Stimulated activated CD8-positive, alpha-beta memory T cell treated with anti-CD3 and anti-CD28 coated beads, Interleukin-4, amount 100 ng/mL, for 4 hours (primary cell): ENCODE measurements at places on chromosomes 1 and 21.

GRCh38 chr1:34768856-34769255, 9.3 kb downstream of the GJB4 start:
- DNase-seq = no peak

- no peak for DNase-seq
These were observed 9.4 kb upstream of the THEMIS2 start for GRCh38 chr1:27862671-27863537.

DNA sequence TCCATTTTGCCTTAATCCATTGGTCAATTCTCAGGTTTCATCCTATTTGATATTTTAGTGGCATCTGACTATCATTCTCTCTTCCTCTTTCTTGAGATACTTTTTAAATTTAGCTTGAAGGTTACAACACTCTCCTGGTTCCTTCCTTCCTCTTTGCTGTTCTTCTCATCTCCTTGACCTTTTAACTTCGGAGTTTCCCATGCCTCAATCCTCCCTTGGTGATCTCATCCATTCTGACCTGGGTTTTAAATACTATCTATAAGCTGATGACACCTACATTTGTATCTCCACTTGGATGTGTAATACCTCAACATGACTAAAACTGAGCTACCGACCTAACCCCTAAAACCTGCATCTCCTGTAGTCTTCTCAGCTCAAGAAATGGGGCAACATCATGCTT, 4.8 kb upstream of the ZNF687 start:
- DNase-seq = no peak

DNA sequence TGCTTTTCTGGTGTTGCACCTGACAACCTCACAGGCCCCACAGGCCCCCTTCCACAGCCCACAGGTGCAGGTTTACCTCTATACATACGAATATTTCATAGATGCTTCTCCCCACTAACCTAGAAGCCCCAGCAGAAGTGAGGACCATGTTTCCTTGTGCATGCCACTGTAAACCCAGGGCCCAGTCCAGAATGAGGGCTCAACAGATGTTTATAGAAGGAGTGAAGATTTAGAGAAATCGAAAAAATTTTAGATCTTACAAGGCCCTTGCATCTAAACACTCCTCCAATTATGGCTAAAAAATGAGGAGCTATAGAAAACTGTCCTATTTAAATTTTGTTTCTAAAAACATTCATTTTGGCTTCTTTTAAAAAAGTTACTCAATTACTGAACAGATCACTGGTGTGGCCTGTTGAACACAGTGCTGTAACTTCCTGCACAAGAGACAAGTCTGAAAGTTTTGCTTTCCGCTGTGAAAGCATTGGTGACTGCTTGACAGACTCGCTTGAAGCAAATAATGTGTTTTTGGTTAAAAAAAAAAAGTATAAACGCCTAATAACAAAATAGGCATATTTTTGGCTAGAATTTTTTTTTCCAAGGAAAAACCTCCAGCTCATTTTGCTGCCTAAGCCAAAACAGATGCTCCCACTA, 1.2 kb downstream of the ABCB10 start:
- no peak for DNase-seq

DNA sequence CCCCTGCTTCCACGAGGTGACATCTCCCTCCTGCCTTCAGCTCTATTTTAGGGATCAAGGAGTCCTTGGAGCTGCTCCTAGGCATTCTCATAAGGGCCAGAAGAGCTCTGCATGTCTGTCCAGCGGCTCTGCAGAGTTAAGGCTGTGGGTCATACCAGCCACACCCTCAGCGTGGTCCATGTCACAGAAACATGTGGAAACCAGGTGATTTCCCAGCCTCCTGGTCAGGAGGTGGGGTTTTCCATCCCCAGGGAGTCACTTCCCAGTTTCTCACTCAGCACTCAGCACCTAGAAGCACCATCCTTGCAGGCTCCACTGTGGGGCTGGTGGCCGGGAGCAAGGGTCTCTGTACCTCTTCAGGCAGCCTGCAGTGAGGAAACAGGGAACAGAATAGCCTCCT, 1.4 kb upstream of the TNFRSF1B start:
- no peak for DNase-seq

DNA sequence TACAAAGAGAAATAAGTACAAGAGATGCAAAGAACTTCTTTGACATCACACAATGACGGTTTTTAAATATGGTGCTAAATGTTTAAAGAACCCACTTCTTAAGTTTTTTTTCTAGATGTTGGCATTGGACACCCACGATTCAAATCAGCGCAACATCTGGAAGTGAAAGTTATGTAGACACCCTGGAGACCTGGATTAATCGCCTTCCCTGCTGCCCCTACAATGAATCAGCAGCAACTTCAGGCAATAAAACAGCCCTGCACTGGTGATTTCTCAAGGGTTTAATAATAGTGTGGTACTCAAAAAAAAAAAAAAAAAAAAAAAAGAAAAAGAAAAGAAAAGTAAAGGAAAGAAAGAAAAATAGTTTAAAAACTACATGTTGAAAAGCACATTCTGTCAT, 248.3 kb downstream of the NUF2 start:
- no peak for DNase-seq

DNA sequence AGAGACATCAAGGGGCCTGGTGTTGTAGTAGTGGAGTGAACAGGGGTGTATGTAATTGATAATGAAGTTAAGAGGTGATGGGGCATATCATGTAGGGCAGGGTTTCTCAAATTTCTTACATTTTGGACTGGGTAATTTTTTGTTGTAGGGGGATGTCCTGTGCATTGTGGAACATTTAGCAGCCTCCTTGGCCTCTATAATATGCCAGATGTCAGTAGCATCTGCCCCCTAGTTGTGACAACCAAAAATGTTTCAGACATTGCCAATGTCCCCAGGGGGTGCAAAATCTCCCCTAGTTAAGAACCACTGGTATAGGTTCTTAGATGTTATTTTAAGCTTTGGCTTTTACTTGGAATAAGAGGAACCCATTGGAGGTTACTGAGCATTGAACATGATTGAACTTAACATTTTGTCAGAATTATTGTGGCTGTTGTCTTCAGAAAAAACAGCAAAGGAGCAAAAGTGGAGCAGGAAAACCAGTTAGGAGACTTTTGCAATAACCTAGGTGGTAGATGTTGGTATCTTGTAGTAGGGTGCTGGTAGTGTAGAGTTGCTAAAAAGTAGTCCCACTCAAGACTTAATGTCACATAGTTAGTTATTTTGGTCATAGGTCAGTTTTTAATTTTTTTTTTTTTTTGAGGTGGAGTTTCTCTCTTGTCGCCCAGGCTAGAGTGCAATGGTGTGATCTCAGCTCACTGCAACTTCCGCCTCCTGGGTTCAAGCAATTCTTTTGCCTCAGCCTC, 6.2 kb downstream of the ZNF326 start:
- no peak for DNase-seq

DNA sequence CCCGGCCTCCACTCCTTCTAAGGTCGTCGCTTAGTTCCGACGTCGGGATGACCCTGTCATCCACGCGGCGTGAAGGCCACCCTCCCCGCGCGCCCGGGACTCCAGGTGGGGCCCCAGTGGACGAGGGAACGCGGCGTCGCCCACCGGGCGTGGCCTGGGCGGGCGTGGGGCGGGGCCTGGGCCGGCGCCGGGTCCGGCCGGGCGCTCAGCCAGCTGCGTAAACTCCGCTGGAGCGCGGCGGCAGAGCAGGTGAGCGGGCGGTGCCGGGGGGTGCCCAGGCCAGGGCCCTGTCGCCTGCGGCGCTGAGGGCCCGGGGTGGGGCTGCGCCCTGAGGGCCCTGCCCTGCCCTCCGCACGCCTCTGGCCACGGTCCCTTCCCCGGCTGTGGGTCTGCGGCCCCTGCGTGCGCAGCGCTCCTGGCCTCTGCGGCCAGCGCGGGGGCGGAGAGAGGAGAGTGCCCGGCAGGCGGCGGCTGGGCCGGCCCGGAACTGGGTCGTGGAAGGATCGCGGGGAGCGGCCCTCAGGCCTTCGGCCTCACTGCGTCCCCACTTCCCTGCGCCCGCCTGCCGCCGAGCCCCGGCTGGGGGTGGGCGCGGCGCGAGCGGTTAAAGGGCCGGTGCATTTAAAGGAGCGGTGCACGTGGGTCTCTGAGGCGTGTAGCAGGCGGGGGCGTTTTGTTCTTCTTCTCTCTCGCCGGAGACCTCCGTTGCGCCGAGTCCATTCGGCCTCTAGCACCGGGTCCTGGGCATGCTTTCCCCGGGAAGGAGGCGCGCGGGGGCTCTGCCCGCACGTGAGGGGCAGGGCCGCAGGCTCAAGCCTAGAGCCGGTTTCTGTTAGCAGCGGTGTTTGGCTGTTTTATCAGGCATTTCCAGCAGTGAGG, at the start of gene PSEN2:
PSEN2 (plus strand) TSS at position 216 of the 879 bp plus-strand sequence. CDS start 11,292 bp downstream, outside the sequence.
- DNase-seq = peak; percentile 15

GRCh38 chr1:20390589-20391331, 95.2 kb downstream of the CAMK2N1 start:
- no peak for DNase-seq

DNA sequence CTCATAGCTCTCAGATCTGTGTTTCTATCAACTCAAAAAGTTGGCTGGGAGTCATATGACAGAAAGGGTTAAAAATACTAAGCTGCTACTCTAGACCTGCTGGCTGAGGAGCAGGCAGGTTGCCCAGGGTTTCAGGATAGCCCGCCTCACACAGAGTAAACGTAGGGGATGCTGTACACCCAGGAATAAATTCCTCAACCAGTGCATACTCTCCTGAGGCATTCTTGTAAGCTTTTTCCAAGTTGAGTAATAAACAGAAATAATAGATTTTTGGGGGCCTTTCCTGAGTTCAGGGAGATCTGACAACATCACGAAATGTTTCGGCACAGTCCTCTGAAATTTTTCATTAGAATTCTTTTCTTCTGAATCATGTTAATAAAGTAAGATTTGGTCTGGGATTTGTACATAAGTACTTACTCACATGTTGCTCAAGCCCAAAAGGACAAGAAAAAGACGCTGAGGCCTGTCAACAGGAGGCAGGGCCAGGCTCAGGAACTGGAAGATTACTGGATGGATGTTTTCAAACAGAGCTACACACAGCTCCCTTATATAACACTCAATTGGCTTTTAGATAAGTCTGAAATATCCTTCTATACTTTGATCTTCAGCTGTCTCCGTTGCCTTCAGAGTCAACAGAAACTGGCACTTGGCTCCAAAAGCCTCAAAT, 41.0 kb downstream of the TGFBR3 start:
- no peak for DNase-seq

DNA sequence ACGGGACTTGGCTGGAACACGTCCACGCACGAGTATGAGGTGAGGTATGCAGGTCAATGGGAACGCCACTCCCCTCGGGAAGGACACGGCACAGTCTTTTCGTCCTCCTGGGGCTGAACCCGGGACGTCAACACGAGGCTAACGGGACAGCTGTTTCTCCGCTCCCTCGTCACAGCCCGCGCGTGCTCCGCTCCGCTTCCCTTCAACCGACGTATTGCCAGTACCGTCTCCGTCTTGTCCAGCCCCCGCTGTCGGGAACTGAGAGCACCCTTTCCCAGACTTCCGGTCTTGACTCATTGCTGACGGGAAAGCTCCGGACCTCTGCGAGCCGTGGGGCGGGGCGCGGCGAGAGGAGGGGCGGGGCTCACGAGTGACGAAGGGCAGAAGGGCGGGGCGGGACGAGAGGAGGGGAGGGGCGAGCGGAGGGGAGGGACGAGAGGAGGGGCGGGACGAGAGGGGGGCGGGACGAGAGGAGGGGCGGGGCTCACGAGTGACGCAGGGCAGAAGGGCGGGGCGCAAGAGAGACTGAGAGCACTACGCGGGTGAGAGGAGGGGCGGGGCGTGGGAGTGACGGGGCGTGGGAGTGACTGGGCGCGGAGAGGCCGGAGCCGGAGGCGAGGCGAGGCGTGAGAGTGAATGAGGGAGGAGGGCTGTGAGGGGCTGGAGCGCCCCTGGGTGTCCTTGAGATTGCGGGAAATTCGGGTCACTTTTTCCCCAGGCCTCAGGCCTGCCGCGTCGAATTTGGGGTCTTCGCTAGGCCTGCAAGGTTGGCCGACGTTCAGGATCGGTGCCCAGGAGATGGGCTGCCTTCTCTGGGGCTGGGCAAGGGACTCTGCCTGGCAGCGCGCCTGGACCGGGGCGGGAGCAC, 22.2 kb upstream of the CFAP126 start:
- peak; percentile 88 for DNase-seq

GRCh38 chr1:50423670-50424000, 392 bp upstream of the DMRTA2 start:
- DNase-seq = no peak

- DNase-seq = no peak
These were observed 5.4 kb downstream of the TPRG1L start for GRCh38 chr1:3630161-3630611.

DNA sequence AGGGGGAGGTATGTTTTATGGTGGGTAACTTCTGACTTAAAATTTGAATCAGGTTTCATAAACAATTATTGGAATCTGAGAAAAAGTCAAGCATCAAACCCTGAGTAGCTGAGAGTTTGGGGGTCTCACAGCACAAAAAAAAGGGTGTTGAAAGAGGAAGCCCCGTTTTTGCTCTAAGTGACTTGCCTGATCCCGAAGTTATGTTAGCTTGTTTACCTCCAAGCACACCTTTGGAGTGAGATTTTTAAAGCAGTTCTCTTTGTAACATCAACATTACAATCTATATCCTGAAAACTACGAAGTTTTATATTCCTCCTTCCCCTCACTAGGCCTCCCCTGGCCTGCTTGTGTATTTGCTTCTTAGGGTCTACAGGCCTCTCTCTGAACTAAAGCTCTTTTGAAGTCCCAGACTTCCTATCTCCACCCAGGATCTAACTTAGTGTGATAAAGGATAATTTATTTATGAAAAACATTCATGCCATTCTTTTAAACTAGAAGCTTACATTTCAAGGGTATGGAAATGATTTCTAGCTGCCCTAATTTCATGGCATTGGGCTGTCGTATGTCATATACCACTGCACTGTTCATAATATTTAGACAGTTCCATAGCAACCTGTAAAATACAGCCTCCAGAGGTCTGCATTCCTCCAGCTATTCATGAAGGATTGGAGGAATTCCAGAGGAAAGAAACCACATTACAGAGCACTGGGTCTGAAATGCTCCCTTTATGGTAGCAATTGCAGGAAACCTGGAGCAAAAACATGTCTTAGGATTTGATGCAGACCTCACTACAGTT, 36.1 kb upstream of the RGS1 start:
- no peak for DNase-seq

DNA sequence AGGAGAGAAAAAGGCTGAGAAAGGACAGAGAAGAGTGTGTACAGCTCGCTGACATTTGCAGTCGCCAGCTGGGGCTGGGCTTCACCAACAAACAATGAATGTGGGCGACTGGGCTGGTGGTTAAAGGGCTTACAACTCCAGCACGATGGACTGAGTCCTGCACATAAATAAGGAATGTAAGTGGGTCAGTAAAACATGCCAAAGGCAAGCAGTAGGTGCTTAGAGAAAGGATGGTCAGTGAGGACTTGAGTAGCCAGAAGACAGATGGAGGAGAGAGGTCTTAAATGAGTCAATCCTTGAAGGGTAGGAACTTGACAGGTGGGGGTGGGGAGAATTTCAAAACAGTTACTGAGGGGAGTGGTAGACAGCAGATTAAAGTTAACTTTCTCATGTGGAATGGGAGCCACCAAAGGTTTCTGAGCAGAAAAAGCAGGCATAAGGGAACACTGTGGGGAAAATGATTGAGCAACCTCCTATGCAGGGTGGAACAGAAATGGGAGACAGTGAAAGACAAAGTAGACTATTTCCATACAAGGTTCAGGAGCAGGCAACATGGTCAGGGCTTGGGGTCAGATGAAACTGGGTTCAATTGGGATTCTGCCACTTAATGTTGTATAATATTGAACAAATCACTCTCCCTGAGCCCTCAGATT, 37.4 kb downstream of the GADD45A start:
- no peak for DNase-seq
